ENCODE measurements at places on chromosomes 11 and 22.

GRCh38 chr11:24767411-24767810 is 270.6 kb downstream of the LUZP2 start:
- no peak for DNase-seq

DNA sequence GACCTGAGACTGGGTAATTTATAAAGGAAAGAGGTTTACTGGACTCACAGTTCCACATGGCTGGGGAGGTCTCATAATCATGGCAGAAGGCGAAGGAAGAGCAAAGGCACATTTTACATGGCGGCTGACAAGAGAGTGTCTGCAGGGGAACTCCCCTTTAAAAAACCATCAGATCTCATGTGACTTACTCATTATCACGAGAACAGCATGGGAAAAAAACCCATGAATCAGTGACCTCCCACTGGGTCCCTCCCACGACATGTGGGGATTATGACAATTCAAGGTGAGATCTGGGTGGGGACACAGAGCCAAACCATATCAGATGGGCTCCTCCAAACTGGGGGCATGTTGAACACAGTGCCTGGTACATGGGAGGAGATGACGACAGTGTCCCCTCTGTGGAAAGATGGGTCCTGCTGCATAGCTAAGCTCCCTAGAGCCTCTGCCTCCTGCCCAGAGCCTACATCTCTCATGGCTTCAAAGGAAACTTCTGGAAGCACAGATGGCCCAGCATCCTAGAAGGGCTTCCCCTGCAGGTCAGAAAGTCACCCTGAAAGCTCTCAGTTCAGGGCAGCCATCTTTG is 46.1 kb downstream of the MYEOV start:
- DNase-seq = peak; percentile 67

DNA sequence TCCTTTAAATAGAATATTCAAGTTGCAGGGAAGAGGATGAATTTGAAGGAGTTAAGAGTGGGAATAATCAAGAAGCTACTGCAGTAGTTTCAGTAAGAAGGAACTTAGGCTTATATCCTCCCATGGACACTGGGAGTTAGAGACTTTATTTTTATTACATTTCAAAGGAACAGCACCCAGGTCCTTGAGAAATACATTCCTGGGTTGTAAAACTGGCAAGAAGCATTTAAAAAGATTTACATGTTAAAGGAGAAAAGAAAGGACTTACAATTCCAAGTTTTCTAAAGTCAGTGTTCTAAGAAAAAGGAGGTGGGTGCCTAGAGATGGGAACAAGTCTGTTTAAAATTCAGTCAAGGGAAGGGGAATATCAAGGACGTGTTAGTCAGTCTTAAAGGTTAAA is 306.9 kb downstream of the JRKL start:
- no peak for DNase-seq

- no peak for DNase-seq
These were observed 106.5 kb upstream of the GRAMD1B start for GRCh38 chr11:123323568-123323967.
